ENCODE measurements at places on chromosomes 3 and 15.

DNA sequence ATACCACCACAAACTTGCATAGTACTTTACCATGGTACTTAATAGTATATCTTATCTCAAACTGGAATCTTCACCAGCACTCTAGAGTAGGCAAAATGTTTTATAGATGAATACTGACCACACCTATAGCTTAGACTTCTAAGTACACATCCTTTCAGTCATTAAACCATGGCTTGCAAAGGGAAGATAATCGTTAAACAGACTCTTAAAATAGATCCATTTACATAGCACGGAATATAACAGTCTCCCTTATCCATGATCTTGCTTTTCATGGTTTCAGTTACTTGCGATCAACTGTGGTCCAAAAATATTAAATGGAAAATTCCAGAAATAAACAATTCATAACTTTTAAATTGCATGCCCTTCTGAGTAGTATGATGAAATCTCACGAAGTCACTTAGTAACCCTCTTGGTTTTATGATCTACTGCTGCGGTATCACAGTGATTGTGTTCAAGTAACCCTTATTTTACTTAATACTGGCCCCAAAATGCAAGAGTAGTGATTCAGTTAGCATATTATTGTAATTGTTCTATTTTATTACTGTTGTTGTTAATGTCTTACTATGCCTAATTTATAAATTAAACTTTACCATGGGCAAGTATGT lies 111.4 kb downstream of the HERC1 start:
- peak; percentile 15 for DNase-seq

- peak; percentile 2 for DNase-seq
These were observed 85.4 kb upstream of the SUCLG2 start for GRCh38 chr3:67739851-67740250.

- DNase-seq: peak; percentile 56
These were observed 108.0 kb downstream of the MFSD1 start for GRCh38 chr3:158909870-158910269.

DNA sequence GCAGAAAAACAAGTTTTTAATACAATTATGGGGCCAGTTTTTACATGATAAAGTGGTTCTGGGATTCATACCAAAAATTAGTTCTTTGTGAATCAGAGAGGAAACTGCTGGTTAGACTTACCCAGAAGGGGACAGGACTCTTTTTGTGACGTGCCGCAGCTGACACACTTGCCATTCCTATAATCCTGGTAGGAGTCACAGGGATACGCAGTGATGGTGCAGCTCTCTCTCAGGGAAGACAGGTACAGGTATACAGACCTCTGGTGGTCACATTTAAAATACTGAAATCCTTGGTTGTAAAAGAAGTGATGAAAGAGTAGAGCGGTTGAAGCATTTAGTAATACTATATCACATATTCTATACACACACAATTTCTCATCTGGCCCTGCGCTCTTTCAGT lies 20.2 kb upstream of the TMEM41A start:
- no peak for DNase-seq

GRCh38 chr3:12005951-12006625 lies 1.9 kb downstream of the SYN2 start:
- no peak for DNase-seq

Data from fibroblast of skin of scalp (primary cell).